NCI-H1092 treated with DMSO at 0.1 percent for 48 hours (cell line): ENCODE measurements at places on chromosomes 12 and 14.

DNA sequence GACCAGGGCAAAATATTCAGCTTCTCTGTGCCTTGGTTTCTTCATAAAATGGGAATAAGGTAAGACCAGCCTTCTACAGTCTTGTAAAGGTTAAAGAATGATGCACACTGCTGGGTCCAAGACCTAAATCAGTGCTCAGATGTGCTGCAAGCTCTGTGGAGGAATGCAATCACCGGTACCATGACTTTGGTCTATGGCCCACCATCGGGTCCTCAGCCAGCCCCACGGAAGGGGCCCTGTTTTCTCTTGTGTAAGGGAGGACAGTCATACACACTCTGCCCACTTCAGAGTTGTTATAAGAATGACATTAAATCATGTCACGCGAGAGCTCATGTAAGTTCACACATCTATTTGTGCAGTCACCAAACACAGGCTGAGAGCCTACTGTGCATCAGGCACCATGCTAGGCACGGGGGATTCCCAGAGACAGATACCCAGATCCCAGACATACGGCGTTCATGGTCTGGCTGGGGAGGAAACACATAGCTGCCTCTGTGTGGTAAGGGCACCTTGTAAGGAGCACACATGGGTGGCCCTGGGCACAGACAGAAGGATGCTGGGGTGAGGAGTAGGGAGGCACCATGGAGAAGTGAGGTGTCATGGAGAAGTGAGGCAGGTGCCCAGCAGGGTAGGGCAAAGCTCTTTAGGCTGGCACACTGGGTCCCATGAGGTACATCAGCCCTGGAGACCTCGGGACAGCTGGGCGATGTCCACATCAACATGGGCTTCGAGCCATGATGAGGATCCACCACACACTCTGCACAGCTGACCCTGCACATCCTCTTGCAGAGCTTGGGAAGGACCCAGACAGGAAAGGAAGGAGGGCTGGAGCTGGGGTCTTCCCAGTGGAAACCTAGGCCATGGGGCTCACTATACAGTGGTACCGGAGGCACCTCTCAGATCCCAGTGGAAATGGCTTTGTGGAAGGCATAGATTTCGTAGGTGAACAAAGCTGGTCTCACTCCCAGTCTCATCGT is 190.4 kb upstream of the DIO3 start:
- no peak for DNase-seq

DNA sequence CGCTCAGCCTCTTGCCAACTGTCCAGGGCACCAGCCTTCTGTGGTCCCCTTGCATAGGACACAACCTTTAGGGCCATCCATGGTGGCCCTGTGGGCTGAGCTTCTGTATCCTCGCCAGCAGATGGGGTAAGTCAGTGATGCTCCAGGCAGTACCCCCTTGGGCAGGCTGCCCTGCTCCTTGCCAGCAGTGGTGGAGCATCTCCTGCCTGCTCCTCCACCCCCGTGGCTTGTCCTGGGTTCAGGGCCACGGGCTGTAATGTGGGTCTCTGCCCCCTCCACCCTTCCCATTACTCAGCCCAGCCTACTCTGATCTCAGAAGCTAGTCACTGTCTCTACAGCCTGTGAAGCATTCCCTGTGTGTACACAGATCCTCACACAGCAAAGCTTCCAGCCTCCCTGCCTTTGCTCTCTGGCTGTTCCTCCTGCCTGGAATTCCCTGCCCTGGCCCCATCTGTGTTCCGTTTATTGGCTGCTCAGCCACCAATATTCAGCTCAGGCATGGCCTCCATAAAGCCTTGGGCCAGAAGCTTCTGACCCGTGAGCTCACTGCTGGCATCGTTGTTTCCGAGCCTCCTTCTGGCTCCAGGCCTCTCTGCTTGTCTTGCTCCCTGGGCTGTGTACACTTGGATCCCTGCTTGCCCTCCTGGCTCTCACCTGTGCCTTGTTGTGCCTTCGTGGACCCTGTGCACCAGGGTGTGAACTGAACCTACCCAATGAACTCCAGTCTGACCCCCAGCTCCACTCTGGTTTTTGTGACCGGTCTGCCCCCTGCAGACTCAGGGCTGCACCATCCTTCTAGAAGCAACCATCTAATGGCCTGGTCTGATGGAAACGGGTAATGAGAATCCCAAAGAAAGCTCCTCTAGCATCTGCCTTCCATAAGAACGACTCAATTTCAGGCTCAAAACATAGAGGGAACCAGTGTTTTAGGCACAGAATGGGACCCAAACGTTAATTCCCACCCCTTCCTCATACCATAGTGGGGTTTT is 177.0 kb upstream of the PRMT8 start:
- DNase-seq: peak; percentile 64

DNA sequence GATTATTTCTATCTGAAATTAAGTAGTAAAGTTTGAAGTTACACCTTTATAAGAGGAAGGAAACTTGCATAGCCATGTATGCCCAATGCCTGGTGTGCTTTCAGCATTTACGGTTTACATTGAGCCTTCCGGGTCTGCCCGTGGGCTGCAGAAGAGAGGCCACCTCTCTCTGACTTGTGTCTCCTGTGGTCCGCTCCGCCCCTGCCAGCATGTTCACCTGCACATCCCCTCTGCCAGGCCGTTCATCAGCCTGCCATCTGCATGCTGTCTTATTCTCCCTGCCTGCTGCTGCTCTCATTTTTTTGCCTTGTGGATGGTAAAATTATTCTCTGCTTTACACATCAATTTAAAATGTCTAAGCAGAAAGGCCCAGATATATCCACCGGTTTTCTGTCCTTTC is 41.5 kb upstream of the DYNC1H1 start:
- DNase-seq: no peak

DNA sequence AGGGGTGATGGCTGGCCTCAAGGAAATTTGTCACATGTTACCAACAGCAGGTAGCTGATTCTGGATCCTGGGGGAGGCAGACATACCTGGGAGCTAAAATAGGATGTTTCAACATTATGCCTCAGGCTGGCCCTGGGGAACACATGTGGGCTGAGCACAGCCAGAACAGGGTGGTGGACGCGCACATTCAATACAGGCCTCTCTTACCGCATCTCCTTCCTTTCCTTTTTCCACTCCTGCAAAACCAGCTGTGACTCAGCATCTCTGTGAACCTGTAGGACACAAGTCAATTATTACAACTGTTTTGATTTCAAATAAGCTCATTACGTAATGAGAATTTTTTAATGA is 61.0 kb downstream of the NT5DC3 start:
- no peak for DNase-seq

DNA sequence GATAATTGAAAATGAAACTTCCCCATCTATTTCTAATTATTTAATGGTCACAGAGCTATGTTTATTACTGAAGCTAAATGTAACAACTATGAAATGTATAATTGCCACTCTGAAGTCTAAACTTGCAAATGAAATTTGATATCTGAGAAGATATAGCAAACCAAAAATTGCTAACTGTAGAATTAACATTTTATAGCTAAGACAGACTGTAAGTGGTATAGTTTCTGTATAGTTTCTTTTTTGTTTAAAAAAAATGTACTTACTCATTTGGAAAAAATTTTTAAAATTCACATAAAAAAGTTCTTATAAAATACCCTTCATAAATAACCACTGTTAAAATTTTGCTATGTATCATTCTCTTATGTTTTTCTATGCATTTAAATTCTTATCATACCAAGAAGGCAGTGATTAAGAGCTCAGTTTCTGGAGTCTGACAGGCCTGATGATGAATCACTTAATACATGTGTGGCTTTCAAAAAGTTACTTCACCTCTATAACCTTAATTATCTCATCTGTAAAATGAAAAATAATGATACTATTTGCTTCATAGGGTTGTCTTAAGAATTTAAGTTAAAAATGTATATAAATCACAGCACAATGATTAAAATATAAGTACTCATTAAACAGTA is 214.7 kb upstream of the GARIN2 start:
- DNase-seq: no peak

DNA sequence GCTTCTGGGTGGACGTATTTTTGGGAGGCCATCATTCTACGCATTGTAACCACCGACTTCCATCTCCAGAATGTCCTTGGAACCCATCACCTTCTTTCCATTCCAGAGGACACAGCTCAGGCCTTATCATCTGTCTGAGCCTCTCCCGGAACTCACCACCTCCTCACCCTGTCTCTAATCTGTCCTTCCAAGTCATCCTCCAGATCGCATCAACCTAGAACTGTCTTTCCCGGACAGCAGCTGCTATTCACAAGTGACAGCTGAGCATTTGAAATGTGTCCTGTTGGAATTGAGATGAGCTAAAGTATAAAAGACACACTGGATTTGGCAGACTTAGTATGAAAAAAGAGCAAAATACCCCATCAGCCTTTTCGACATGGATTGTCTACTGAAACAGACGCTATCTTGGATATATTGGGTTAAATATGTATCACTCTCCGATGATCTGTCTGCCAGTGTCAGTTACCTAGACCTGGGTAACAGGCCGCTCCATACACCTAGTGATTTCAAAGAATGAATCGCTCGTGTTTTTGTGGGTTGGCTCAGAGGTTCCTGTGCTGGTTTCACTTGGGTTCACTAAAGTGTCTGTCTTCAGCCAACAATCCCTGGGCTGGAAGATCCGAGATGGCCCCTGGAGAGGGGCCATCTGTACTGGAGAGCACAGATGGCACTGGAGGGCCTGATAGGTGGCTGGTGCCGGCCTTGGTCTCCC is 104.4 kb upstream of the RFLNA start:
- DNase-seq: no peak
